CD4-positive, alpha-beta T cell treated with Interleukin-2 at 100 ng/mL for 4 hours (primary cell): ENCODE measurements at places on chromosomes 12 and 14.

DNA sequence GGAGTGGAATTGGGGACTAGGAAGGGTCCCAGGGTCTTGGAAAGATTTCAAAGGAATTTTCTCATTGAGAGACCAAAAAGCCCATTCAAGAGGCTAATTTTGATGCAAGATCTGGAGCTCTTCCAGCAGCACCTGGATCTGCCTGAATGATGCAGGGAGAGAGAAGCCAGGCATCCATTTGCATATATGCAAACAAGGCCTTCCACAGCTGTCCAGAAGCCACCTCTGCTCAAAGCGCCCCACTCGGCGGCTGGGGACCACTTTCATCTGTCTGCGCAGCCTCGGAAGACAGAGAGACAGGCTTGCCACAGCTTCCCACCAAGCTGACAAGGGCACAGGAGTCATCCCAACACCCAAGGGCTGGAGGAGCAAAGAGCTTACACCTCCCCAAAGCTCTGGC, 295.6 kb downstream of the DPF3 start:
- DNase-seq: no peak

DNA sequence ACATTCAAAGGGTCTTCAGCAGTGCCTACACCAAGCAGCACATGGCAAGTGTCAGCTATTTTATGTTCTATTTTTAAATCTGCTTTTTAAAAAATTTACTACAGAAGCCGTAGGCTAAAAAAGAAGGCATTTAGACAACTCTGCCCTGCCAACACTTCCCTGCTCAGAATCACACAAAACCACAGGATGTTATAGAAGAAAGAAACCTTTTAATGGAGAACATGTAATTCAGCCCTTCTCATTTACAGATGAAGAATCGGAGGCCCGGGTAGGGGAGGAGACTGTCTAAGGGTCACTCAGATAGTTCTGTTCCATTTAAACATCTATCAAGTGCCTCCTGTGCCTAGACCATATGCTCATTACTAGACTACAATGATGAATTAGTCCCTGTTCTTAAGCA, 171.8 kb upstream of the NTF3 start:
- no peak for DNase-seq

GRCh38 chr14:61581340-61581739, 114.0 kb upstream of the HIF1A start:
- no peak for DNase-seq

GRCh38 chr14:57835766-57836165, 30.1 kb downstream of the SLC35F4 start:
- DNase-seq: no peak

GRCh38 chr12:123805173-123805572, 43.1 kb downstream of the DNAH10 start:
- no peak for DNase-seq

DNA sequence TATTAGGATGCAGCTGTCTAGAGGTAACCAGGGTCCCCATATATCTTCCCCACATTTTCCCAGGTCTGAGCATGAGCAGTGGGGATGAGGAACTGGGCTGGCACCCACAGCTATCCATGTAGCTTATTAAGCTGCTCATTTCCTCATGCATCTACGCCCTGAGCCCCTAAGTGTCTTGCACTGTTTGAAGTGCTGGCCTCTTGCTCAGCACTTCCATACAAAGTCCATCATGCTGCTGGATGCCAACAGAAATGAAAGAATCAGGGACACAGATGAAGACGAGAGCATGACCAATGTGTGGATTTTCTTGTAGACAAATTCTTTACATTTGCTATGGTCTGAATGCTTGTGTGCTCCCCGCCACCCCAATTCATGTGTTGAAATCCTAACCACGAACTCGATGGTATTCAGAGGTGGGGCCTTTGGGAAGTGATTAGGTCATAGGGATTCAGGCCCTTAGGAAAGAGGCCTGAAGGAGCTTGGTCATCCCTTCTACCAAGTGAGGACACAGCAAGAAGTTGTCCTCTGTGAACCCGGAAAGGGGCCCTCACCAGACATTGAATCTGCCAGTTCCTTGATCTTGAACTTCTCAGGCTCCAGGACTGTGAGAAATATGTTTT, 54.5 kb downstream of the C12orf75 start:
- DNase-seq: no peak

GRCh38 chr12:104975587-104976343, 10.4 kb upstream of the NOPCHAP1 start:
- no peak for DNase-seq

DNA sequence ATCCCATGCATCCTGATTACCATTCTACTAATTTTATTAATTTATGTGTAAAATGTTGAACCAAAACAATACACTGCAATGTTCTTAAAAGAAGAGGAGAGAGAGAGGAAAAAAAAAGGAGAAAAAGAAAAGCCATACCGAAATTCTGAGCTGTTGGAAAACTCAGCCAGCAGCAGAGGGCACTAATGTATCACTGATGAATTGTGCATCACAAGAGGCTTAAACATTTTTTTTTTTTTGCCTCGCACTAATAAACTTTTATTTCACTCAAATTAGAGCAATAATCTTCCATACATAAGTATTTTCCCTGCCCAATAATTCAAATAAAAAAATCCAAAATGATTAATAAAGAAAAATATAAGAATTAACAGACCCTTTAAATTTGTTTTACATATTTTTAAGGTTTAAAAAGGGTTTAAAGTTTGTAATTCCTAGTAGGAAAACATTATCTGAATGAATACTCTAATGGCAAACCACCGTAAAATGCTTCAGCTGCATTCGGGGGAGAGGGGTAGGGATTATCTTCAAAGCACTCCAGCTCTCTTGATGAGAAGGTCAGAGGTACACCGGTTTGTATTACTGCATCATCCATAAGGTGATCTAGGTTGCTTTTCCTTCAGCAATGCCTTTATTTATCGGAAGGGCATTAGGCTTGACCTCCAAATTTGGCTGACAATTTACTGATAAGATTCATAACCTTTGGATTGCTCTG, 41.9 kb downstream of the ATP23 start:
- DNase-seq: no peak

- DNase-seq: peak; percentile 71
These were observed 14.1 kb upstream of the TMEM119 start for GRCh38 chr12:108611884-108612415.

- no peak for DNase-seq
These were observed 257.7 kb downstream of the NAV3 start for GRCh38 chr12:78088391-78088832.

DNA sequence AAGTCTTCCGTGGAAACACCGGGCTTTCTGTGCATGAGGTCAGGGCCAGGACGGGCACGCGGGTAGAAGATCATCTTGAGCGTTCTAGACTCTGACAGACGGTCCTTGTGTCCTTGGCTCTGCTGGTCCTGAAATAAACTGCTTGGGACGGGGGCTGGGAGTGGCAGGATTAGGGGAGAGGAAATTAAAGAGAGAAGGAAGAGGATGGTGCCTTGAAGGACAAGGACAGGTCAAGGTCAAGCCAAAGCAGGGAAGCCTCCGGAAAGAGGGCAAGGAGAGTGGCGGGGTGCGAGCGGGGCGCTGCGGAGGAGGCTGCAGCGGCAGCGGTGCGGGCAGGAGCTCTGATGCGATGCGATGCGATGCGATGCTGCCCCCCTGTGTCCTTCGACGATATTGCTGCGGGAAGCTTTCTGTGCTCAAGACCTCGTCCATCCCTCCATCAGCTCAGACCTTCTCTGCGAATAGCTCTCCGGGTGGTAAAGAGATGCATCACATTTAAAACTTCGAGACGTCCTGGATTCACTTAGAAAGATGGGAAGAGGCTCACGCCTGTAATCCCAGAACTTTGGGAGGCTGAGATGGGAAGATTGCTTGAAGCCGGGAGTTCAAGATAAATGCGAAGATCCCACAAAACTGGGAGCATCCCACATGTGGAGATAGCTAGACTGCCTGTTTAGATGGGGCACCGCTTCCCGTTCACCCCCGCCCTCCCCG, 110.1 kb upstream of the TMEM132D start:
- no peak for DNase-seq

- DNase-seq: no peak
These were observed 154.2 kb downstream of the PCNX1 start for GRCh38 chr14:71061458-71061857.
